ENCODE measurements at places on chromosomes 3 and 15.

DNA sequence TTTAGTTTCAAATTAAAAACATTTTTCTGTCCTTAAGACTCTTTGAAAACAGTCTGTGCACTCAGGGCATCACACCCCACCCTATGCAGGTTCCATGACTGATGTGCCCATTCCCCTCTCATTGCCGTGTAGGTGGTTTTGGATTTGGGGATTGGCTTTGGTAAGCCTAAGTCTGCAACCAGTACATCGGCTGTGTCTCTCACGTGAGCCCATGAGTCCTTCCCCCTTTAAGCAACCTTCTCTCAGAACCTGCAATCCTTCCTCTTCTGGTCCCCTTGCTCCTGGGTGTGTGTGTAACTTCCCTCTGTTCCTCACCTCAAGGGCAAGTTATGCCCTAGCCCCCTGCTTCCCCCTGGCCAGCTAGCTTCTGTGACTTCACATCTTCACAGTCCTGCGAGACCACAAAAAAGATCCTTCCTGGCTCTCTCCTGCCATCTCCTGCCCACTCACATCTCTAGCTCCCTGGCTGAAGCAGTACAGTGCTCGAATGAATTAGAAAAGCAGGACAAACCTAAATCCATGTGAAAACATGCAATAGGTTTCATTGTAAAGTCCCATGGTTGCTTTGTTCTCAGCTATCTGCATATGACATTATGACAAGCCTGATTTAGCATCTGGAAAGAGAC lies 126.7 kb downstream of the UACA start:
- DNase-seq = no peak

- DNase-seq = no peak
Observed at GRCh38 chr15:83012636-83013035, 1.2 kb upstream of the C15orf40 start.

- no peak for DNase-seq
Observed at GRCh38 chr3:132380920-132381319, 36.4 kb upstream of the DNAJC13 start.

DNA sequence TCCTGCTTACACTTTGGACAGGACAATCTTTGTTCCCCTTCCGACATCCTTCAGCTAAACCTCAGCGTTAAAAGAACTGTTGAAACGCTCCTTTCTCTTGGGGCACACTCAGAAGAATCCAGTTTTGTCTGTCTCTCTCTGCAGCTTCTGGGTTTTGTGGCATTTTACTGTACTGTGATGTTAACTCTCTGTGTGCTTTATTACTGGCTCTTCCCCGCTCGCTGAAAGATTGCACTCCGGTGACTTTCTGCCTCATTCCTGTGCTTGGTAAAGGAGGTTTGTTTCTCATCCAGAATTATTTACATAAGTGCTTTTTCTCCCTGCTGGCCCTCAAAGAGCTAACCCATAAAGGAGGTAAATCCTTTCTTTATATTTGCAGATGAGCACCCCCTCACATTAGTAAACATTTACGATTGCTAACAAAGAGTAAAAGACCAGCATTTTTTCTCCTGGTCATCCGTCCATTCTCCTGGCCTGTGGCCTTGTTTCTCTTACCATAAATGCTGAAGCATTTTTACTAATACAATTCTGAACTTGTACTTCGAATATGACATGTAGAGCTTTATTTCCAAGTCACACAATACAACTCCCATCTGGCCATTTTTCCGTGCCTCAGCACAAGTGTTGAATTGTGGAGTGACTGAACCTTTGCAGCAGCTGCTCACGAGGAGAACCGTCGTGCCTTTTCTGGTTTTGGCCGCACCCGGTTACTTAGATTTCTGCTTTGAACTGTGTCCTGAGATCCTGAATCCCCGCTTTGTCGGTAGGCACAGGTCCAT lies 69.3 kb upstream of the RPL35A start:
- DNase-seq = no peak

GRCh38 chr15:86284635-86285034 lies 205.0 kb downstream of the AGBL1 start:
- DNase-seq = no peak

DNA sequence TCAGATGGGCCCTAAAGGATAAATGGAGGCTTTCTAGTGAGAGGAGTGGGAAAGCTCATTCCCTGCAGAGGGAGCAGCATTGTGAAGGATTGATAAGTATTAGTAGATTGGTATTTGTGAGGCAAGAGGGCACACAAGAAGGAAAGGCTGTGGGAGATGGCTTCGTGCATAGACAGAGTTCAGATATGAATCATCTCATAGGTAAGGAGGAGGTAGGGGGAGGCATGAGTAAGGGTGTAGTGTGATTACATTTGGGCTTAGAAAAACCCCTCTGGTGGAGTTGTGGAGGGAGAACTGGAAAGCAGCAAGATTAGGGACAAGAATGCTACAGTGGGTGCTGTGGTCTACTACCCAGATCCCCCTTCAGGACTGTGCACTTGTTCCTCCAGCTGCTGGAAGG lies 29.6 kb downstream of the ONECUT1 start:
- DNase-seq = no peak

- no peak for DNase-seq
Observed at GRCh38 chr15:62452667-62453066, 287.6 kb upstream of the C2CD4B start.

- DNase-seq = no peak
Observed at GRCh38 chr3:38264779-38265178, 833 bp upstream of the SLC22A13 start.

- no peak for DNase-seq
Observed at GRCh38 chr3:139044366-139045210, at the start of gene PRR23C. PRR23C (minus strand) TSS chr3:139044892; CDS start chr3:139044620, 272 bp downstream.

DNA sequence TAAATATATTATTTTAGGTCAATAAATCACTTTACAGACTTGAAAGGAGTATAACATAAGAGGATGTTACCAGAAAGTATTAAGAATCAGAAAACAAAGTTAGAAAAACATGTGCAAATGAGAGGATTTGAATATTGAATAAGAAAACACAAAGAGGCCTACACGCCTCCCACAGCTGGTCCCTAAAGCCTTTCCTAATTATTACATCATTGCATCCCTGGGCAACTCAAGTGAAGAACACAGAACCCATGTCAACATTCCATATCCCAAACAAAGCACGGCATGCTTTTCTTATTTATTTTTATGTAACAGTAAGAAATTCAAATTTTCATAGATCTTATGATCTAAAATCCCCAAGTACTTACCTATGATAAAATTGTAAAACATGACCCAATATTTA lies 61.2 kb downstream of the HERC1 start:
- DNase-seq = no peak

DNA sequence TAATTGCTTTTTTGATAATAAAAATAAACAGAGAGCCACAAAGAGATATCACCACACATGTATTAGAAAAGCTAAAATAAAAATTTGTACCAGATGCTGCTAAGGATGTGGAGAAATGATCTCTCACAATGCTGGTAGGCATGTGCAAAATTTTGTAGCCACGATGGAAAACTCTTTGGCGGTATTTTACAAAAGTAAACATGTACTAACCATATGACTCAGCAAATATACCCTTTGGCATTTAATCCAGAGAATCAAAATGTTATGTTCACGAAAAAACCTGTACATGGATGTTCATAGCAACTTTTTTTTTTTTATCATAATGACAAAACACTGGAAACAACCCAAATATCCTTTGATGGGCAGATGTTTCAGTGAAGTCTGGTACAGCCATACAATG lies 261.2 kb downstream of the LPP start:
- DNase-seq = no peak

GRCh38 chr3:20645340-20645739 lies 459.3 kb upstream of the SGO1 start:
- DNase-seq = no peak

DNA sequence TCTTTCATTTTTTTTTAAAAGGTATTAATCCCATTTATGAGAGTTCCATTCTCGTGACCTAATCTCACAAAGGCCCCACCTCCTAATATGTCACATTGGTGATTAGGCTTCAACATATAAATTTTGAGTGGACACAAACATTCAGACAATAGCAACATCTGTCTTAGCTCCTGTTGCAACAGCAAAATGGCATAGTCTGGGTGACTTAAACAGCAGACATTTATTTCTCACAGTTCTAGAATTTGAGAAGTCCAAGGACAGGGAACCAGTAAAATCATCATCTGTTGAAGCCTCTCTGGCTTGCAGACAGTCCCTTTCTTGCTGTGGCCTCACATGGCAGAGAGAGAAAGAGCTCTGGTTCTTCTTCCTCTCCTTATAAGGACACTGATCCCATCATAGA lies 3.2 kb upstream of the PLSCR2 start:
- DNase-seq = no peak

DNA sequence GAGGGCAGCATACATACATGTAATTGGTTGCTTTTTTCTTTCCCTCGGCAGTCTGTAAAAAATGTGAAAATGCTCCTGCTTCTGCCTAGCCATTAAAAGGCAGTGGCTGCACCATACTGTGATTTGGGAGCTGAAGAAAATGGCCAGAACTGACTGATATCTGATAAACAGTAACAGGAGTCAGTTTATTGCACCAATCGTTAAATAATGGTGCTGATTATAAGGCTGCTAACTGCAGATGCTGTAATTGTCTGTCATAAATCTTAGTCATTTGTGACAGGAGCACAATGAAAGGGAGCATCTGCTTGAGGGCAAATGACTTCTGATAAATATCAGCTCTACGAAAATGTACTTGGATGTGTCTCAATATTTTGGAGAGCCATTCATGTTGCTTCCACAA lies 263.1 kb upstream of the DNAJC19 start:
- DNase-seq = no peak

- DNase-seq = no peak
Observed at GRCh38 chr15:78418686-78419085, 19.3 kb upstream of the IREB2 start.

GRCh38 chr3:129461461-129462146 lies 21.6 kb downstream of the IFT122 start:
- no peak for DNase-seq

DNA sequence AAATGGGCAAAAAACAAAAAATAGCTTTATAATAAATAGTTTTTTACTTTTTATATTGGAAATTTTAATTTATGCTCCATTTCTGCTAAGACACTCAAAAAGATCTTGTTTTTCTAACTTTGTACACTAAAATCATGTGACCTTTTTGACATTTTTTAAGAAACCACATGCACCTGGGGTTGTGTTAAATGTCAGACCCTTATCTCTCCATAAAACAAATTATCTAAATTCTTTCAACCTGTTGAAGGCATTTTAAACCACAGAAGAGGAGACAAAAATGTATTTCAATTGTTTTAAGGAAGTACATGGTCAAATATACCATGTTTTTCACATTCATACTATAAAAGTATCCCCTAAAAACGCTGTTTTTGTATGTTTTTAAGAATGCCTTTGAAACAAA lies 29.2 kb downstream of the IFT80 start:
- DNase-seq = no peak

DNA sequence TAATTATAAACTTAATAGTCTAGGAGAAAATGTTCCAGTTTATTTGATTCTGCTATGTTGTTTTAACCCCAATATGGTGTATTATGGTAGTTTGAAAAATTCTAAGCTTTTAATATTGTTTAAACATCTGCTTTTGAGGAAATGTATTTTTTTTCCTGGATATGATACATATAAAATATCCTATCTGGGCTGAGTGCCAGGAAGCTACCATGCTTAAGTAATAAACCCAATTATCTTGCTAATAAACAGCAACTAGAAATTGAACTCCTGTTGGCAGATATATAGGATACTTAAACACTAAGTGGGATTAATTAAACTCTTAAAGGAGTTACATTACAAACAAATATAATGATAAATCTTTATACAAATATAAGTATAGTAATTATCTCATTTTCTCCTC lies 293.7 kb upstream of the GRM7 start:
- DNase-seq = no peak

- no peak for DNase-seq
Observed at GRCh38 chr15:81265256-81265943, 58.5 kb downstream of the STARD5 start.

DNA sequence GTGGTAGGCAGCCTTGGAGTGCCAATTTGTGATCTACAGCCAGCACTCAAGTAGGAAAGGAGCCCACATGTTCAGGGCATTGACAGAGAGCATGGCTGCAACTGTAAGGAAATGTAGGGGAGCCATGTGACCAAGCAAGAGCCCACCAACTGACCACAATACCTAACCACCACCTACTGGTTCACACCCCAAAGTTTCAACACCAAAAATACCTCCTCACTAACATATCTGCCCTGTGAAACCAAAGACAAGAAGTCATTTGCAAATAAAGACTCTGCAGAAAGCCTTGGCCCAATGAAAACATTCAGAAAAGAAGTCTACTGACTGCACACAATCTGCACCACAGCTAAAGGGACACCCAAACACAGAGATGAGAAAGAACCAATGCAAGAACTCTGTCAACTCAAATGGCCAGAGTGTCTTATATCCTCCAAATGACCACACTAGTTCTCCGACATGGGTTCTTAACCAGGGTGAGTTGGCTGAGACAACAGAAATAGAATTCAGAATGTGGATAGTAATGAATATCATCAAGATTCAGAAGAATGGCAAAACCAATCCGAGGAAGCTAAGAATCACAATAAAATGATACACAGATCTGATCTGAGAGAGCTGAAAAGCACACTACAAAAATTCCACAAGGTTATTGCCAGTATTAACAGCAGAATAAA lies 40.6 kb downstream of the SLC9C1 start:
- no peak for DNase-seq

- no peak for DNase-seq
Observed at GRCh38 chr3:20323307-20323927, 137.4 kb upstream of the SGO1 start.

DNA sequence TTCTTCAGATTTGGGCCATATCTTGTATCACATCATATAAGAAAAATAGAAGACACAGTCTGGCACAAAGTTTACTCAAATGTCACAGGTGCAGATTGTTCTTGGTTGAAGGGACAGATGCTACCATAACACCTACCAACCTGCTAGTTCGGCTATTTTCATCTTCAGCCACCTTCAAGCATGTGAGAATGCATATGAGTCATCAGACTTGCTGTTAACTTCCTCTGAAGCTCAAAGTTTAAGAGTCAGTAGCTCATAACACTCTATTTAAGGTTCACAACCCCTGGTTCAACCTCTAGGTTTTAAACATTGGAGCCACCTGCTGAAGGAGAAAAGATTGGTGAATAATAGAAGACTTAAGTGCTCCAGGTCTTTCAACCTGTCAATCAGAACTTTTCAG lies 522.8 kb downstream of the NLGN1 start:
- DNase-seq = no peak

GRCh38 chr3:151911462-151911861 lies 38.0 kb downstream of the SUCNR1 start:
- no peak for DNase-seq
